ENCODE measurements at places on chromosomes 7 and 10. TPM values are rescaled to one million over a fixed set of nuclear protein-coding genes. Genes with fewer than 3 reads are reported as not detected.

The CPN1 gene
- not detected for total RNA-seq

The ADRA2A gene
- 0.07 TPM for total RNA-seq

The GPR146 gene
- total RNA-seq, result 8.5 TPM

The TET1 gene
- total RNA-seq, result 1.1 TPM

The NPTX2 gene
- 0.18 TPM for total RNA-seq

The POLR2J2 gene
- 13.8 TPM for total RNA-seq

The OR2A42 gene
- total RNA-seq, result not detected

The GIMAP2 gene
- 42.7 TPM for total RNA-seq

The ICA1 gene
- 1.3 TPM for total RNA-seq

The FKBP9 gene
- total RNA-seq, result 0.47 TPM

The UPK3B gene
- total RNA-seq, result not detected

The CDK14 gene
- 0.05 TPM for total RNA-seq

The NEBL gene
- total RNA-seq, result 0.07 TPM

The DOCK4 gene
- 0.31 TPM for total RNA-seq

The LIPF gene
- not detected for total RNA-seq

The SUN1 gene
- 71.3 TPM for total RNA-seq

The GIMAP8 gene
- total RNA-seq, result 8.6 TPM

The ASB10 gene
- not detected for total RNA-seq

The STEAP1B gene
- total RNA-seq, result not detected

The SORBS1 gene
- total RNA-seq, result 0.13 TPM

The CNOT4 gene
- total RNA-seq, result 22.0 TPM

The CHST3 gene
- 0.36 TPM for total RNA-seq

The PDE1C gene
- total RNA-seq, result not detected

The UCMA gene
- not detected for total RNA-seq

The EGFR gene
- not detected for total RNA-seq

The CPEB3 gene
- 2.2 TPM for total RNA-seq

The FKBP6 gene
- total RNA-seq, result not detected

The FAM180A gene
- not detected for total RNA-seq

The EGR2 gene
- total RNA-seq, result 45.6 TPM
